ENCODE measurements at places on chromosomes 2 and 18.

DNA sequence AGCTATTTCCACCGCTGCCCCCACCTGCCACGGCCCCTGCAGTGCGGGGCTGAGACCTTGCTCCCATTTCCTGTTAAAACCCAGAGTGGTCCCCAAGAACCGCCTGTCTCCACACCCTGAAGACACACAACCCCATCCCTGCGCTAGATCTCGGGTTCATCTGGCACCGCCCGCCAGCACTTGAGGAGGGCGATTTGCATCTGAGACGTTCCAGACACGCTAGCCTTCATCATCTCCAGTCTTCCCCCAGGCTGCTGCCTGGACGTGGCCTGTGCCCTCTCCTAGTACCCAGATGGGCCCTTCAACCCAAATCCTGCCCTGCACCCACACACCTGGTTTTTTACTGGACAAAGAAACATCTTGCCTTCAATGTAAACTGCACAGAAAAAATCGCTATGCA, 49.8 kb downstream of the SLC66A2 start:
- no peak for DNase-seq

DNA sequence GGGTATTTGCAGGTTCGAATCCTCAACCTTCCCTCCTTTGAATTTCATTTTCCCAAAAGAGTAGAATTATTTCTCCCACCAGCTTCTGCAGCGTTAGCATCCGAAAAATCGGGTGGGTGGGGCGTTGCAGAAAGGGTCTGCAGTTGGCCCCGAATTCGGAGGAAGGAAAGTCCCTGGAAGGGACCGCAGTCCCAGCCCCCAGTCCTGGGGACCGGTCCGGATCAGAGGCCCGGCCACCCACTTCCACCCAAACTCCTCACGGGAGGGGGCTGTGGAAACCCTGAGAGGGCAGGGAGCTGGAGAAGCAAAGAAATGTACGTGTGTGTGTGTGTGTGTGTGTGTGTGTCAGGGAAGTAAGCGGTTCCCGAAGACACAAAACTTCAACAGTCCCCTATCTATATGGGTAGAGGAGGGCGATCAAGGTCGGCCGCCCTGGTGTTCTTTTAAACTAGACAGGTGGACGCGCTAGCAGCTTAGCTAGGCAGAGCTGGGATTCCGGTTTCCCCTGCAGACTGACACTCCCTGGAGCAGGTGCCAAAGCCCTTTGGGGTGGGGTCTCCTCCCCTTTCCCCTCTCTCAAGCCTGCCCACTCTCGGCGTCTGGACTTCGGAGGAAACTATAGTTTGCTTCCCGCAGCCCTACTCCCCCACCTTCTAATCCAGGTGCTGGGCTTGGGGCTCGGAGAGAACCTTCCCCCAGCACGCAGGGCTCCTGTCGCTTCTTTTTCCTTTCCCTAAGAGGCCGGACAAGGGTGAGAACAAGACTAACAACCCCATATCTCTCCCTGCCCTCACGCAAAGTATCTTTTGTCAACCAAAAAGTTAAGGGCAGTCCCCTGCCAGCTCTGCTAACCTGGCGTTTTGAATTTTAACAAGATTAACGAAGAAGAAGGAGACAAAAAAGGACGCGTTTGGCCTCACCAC, 4.8 kb upstream of the ONECUT2 start:
- DNase-seq, result no peak

DNA sequence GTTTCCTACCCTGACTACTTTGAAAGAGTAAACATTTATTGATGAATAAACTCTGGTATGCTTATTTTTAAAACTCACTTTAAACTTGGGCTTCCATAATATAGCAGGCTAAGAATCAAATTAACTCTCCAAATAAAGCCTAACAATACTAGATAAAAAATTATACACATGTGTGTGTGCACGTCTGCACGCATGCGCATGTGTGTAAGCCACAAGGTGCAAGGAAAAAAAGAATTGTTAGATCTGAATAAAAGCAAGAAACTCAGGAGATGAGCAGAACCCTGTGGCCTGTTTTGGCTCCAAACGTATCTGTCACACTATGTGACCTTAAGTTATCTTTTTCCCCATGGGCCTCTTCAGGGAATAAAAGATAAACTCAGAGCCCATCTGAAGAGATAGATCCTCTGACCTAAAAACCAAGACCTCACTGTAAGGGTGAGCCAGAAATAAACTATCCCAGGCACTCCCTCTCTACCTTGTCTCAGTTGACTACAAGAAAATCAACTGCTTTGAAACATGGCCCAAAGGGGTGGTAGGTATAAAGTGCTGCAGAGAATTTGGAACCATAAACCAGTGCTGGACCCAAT, 6.3 kb downstream of the HDHD2 start:
- no peak for DNase-seq

- no peak for DNase-seq
These were observed 140.5 kb upstream of the HNRNPA3 start for GRCh38 chr2:177072090-177072489.

DNA sequence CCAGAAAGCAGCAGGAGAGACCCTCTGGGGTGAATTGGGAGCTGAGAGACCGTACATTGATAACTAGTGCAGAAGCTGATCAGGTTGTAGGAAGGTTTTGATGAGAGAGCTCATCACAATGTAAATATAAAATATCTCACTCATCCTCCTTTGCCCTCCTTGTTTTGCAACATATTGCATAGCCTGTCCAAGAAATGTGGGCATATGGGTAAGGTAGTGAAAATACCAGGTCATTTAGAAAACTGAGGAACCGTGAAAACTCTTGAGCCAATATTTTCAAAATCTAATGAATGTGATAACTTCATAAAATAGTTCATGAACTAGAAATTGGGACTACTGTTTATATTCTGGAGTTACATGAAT, 31.4 kb downstream of the C18orf54 start:
- no peak for DNase-seq

GRCh38 chr18:35750929-35751328, 169.4 kb downstream of the GALNT1 start:
- no peak for DNase-seq

- no peak for DNase-seq
These were observed 48.8 kb downstream of the MCFD2 start for GRCh38 chr2:46866770-46867246.

DNA sequence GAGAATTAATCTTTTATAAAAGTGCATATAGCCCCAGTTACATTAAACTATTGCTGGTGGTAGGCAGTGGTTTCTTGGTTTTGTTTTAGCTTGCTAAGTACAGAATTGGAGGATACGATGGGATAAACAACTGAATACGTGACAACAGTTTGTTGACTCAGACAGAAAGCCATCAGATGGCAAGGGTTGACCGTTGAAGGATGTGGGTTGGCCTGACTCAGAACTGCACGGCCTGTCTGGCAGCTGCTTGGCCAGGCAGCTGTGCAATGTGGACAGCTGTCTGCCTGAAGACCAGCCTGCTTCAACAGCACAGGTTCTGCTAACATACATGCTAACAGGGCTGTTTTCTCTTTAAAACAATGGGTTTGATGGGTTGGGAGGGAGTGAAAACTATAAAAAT, 46.6 kb downstream of the PRKRA start:
- no peak for DNase-seq

DNA sequence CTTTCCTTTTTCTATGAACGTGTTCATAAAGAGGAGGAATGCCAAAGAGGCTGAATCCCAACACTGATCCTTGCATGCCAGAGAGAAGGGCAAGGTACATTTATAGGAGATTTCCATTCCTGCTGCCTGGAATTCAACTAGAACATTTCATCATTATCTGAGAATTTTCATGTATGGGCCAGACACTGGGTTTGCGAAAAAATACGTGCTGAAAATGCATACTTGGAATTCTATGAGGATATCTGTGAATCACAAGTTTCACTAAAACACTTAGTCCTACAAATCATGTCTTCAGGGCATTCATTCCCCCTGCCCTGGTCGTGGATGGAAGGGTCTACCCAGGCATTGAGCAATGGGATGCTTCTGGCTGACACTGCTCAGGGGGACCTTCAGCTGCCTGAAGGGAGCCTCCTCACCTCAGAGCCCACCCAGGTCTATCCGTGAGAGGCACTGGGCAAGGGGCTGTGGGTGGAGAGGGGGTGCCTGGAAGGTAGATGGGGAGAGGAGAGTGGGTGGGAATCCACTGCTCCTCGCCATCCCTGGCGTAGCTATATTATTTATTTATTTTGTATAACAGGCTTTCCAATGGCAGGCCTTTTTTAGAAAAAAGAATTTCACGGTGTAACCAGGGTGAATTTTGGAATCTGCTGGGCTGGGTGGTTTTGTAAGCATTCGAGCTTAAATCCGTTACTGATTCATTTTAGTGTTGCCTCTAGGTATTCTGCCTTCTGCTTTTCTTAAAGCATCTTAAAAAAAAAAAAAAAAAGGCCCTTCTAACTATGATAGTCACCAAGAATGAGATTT, 560.6 kb upstream of the ID2 start:
- DNase-seq, result no peak

- no peak for DNase-seq
These were observed 172.3 kb downstream of the ALPK2 start for GRCh38 chr18:58456625-58457024.

DNA sequence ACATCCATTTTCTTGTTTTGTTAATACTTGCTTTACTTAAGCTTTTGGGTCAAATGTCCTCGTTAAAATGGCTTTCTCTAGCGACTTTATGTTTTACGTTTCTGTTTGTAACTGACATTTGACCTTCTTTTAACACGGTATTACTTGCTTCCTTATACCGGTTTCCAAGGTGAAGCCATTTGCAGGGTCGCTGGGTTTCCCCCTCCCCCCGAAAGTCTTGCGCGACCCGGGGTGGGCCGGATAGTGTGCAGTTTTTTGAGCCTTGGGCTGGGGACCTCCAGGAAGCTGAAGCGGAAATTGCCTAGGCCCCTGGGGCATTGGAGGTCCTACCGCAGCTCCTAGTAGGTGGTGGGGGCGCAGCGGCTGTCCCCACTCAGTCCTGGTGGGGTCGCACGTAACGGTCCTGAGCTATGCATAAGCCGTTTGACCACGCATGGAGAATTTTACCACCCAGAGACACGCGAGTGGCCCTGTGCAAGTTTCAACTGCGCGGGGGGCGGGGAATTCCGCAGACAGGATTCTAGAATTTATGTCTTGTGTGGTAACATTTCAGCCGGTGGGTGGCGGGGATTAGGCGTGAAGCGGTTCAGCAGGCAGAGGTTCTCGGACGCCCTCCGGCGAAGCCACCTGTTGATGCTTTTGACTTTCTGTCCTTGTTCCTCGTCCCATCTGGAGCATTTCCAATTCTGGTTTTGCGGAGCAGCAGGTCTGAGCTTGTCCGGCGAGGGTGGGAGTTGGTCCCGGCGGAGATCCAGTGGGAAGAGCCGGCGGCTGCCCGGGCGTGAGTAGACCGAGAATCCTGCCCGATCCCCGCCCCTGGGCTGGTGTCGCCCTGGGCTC, 2.4 kb downstream of the CFLAR start:
- peak; percentile 76 for DNase-seq

DNA sequence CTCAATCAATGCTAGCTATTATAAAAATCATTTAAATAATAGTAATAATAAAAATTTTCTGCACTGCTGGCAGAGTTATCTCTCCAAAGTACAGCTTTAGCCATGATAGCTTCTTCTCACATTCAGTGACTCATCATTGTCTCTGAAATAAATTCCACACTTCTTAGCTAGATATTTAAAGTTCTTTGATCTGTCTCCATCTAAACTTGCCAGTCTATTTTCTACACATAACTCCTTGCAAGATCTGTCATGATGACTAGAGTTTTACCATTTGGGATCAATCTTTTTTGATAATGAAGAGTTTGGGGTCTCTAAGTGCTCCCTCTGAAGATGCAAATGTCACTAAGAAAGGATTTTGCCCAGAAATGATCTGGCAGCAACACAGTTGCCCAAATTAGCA, 155.4 kb upstream of the LHCGR start:
- no peak for DNase-seq

- peak; percentile 32 for DNase-seq
These were observed 84.2 kb upstream of the LAPTM4A start for GRCh38 chr2:20135631-20136050.

DNA sequence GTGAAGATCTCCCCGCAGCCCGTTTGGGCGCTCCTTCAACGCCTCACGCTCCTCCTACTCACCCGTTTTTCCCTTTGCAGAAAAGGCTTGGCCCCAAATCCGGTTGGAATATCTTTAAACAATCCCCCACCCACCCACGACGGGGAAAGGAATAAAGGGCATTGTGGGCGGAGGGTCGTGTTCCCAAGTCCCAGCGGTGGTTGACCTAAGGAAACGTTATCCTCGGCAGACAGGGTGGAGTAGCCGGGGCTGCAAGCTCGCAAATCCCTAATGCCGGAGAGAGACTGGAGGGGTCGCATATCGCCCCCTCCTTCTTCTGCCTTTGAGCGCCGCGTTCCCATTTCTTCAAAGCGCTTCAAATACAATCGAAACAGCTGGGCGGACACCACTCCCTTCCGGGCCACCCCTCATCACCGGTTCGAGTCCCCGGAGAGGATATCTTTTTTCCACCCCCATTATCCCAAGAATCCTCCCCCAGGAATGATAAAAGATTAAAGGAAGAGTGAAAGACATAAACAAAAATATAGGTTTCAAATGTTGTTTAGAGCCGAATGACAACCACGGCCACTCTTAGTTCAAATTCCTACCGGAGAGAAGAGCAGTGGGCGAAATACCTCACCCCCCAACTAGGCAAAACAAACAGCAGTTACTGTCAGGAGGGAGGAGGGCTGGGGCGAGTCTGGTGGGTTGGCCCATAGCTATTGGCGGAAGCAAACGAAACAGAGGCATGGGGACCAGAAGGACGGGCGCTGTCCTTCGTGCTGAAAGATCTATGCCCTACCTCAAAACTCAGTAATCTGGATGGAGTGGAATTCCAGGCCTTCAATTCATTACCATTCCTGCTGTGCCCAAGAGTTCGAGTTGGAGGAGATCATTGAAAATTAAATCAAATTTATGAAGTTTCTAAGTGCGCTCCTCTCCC, 2.8 kb upstream of the GAD1 start:
- no peak for DNase-seq

DNA sequence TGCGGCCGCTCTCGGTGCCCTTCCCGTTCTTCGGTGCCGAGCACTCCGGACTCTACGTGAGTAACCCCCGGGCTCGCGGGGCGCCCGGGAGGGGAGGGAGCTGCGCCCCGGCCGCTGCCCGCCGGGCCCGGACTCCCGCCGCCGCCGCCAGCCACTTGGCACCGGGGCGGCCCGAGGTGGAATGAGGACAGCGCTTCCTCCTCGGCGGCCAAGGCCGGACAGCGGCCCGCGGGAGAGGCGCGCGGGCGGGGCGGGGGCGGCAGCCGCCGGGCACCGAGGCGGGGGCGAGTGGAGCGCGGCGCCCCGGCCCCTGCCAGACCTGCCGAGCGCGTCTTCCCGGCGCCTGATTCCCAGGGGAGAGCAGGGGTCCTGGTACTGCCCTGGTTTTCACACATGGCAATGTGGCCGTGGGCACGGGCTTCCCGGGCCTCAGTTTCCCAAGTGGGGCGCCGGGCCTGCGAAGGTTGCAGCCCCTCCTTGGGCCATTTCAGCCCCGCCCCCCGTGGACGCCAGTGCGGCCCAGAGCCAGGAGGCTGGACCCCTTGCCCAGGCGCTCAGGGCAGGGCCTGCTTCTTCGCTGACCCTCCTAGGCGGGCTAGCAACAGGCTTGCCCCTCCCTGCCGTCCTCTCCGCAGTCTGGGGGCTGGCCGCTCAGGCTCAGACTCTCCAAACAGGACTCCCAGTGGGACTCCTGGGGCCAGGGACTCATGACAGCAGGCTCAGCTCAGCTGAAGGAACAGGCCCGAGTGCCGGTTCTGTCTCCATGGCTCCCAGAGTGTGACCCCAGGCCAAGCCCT, 775 bp downstream of the SNED1 start:
- DNase-seq, result no peak
